ENCODE measurements at places on chromosomes 5 and 9.

- no peak for DNase-seq
Observed at GRCh38 chr5:164041105-164041504, 535.7 kb downstream of the MAT2B start.

GRCh38 chr9:129399634-129399990 is 221.3 kb downstream of the C9orf50 start:
- DNase-seq: peak; percentile 48

DNA sequence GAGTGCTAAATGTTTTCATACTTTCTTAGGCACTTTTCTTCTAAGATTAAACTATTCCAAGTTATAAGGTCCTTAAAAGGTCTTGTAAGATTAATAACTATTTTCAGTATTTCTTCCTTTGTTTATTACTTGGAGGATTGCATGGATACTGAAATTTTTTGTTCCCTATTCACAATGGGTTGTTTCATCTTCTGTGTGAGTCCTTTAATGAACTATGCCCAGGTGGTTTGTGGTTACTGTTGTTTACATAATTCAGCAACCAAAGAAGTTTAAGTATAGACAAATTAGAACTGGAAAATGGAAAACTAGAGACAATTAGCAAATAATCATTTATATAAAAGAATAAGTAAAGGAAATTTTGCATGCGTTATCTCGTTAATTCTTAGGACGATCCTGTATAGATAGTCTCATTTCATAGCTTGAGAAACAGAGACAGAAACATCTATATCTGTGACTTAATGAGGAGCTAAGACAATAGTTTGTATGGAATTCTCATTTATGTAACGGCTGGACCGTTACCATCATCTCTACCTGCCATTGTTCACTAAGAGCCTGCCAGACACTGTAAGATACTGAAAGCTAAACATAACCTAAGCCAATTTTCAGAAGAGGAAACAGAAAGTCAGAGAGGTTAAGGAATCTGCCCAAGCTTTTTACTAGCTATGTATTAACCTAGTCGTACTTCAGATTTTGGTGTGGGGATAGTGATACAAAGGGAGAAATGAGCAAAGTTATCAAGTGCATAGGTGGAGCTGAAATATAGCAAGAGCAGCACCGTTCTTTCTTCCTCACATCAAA is 148.2 kb downstream of the PAM start:
- no peak for DNase-seq

DNA sequence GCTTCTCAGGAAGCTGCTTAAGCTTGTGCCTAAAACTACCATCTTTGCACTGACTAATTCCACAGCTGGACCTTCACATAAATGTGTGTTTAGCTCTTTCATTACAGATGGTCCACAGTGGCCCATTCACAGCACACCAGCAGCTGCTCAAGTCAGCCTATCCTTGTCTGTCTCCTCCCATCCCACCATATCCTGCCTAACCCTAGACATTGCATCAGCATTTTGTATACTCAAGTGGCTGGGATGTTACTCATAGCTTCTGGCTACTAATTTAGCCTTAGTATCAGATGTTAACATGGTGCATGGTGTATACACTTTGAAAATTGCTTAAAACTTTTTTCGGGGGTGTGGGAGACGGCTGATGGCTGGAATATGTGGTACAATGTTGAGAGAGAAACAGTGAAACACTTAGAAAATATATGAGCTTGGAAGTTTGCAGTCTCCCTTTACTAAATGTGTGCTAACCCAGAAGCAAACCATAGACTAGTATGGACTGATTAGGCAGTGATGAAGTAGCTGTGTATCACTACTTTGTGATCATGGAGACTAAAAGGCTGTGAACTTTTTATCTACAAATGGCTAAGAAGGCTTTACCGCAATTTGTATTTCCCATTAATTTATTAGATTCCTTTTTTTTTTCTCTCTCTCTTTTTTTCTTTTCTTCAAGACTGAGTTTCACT is 83.1 kb downstream of the JMY start:
- no peak for DNase-seq

- no peak for DNase-seq
Observed at GRCh38 chr5:26761446-26761845, 276.9 kb downstream of the CDH9 start.

Data from upper lobe of right lung (tissue), 1 donor.